ENCODE measurements at places on chromosomes 7 and 10.

DNA sequence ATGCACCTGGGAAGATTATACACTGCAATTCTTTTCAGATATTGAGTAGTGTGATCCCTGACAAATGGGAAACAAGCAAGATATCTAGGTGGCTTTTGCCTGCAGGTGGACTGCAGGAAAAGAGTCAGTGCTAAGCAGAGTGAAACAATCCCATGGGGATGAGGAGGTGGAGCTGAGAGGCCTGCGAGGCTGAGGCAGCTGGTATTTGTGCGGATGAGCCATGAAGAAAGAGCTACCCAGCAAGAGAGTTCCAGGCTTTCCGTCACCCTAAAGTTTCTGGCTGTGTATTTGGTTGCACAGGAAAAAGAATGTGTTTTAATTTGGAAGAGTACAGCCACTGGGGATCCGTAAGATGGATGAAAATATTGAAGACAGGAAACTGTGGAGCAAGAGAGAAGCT is 714.1 kb upstream of the COBL start:
- DNase-seq: no peak

DNA sequence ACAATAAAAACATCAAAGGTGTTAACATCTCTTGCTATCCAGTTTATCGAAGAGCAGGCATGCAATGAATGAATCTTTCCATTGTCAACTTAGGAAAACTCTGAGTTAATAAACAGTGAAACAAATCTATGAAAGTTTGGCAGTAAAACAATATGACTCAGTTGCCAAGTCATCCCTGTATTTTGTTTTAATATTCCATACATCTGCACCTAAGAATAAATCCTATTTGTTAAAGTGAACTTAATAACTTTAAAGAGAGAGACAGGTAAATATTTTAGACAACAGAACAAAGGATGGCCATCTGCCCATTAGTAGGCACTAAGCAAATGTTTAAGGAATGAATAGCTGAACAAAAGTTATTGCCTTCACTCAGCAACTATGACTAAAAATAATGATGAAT is 700.5 kb upstream of the CELF2 start:
- DNase-seq: no peak

DNA sequence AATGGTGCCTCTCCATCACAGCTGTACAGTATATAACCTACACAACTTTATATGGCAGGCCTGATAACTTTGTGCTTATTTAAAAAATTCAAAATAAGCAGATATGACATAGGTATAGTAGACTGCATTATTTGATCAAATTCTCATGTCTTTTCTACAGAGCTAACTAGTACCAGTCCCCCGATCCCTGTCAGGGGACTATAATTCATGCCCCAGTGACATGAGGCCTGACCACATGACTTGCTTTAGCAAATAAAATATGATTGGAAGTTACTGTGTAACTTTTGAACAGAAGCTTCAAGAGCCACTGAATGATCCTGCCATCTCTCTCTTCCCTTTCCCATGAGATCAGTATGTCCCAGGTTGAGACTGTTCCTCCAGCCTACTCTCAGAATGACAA is 49.2 kb upstream of the WNT2 start:
- no peak for DNase-seq

DNA sequence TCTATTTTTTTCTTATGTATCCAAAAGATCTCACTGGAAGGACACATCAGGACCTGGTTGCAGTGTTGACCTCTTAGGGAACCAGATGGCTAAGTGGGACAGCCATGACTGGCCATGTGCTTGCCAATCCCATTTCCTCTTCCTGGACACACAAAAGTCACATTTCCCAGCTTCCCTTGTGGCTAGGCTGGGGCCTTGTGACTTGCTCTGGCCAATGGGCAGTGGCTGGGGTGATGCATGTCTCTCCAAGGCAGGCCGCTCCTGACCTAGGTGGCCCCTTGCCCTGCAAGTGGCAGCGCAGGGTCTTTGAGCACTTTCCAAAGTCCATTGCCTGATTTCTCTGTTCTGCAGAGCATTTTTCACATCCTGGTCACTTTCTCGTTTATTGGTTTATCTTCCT is 41.7 kb upstream of the HSPA12A start:
- no peak for DNase-seq

DNA sequence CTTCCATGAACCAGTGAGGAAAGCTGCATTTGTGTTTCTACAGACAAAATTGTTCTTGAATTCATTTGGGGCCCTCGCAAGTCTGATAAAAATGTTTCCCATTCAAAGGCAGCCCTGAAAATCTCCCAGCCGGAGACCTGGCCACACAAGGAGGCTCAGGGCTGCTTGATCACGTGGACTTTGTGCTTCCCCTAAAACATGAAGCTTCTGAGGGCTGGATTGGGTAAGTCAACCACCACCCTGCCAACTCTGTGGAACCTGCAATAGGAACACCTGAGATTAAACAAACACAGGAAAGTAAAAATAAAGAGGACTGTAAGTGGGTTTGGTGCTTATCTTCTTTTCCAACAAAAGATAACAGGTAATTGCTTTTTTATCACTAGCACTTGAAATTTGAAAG is 133.8 kb downstream of the C10orf90 start:
- no peak for DNase-seq

- no peak for DNase-seq
Measured at GRCh38 chr7:101391991-101392390, 29.3 kb downstream of the COL26A1 start.

Data from GM04503 (cell line).